Aorta (tissue), 5 donors: ENCODE measurements at places on chromosomes 7 and 10. TPM values are rescaled to one million over a fixed set of nuclear protein-coding genes. Genes with fewer than 3 reads are reported as not detected.

DNA sequence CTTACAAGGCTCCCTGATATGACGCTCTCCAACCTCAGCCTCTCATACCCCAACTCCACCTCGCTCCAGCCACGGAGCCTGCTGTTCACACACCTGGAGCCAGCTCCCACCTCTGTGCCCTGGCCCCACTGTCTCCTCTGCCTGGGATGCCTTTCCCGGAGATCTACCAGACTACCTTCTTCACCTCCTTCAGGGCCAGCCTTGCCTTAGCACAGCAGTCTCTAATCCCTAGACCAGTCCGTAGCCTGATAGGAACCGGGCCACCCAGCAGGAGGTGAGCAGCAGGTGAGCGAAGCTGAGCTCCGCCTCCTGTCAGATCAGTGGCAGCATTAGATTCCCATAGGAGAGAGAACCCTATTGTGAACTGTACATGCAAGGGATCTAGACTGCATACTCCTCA lies 23.2 kb upstream of the SMURF1 start:
- H3K4me1 ChIP-seq = no peaks in the 10 kb centered on the region
- no peak for DNase-seq
- no peaks in the 10 kb centered on the region for H3K27me3 ChIP-seq
- no peak overlapping the region for H3K27ac ChIP-seq
- no peak overlapping the region for H3K4me3 ChIP-seq

DNA sequence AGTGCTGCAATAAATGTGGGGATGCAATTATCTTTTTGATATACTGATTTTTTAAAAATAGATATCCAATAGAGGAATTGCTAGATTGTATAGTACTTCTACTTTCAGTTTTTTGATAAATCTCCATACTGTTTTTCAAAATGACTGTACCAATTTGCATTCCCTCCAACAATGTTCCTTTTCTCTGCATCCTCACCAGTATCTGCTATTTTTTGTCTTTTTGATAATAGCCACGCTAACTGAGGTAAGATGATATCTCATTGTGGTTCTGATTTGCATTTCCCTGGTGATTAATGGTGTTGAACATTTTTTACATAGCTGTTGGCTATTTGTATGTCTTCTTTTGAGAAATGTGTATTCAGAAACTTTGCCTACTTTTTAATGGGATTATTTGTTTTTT lies 217.7 kb upstream of the MTPN start:
- no peaks in the 10 kb centered on the region for H3K36me3 ChIP-seq
- H3K4me3 ChIP-seq = no peak overlapping the region
- H3K4me1 ChIP-seq = no peaks in the 10 kb centered on the region
- no peaks in the 10 kb centered on the region for H3K27me3 ChIP-seq
- no peak for DNase-seq

GRCh38 chr7:80532153-80532552 lies 20.3 kb upstream of the GNAT3 start:
- no peak overlapping the region for H3K27ac ChIP-seq
- no peak for DNase-seq
- no peaks in the 10 kb centered on the region for H3K27me3 ChIP-seq
- no peak overlapping the region for H3K4me3 ChIP-seq
- H3K36me3 ChIP-seq = no peaks in the 10 kb centered on the region

DNA sequence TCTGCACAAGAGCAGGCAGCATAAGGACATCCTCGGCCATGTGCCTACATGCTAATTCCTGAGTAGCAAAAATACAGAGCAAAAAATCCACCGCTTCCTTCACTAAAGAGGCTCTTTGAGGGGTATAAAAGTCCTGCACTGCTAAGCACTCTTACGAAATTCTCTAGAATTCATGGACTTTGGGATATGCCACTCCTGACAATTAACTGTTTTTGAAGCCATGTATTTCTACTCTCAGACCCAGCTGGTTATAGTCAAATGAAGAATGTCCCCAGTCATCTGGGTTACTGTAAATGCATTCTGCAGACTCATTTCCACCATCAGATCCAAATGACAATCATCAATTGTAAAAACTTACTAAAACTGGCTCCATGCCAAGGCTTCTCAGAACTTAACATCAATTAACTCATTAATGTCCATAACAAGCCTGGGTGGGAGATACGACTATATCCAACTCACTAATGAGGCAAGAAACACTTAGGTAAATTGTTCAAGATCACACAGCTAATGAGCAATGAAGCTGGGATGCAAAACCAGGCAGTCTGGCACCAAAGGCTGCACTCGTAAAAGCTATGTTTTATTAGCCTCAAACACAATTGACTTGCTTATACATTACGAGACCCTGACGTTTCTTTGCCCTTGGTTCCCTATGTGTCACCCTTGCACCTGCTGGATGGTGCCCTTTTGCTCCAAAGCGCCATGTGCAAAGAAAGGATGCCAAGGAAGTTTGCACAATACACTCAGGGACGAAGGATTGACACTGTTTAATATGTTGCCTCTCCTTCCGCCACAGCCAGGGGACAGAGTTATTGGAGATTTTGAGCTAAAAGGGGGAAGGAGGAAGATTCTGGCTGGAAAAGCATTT lies 250.4 kb downstream of the ELMO1 start:
- no peaks in the 10 kb centered on the region for H3K27me3 ChIP-seq
- no peak overlapping the region for H3K27ac ChIP-seq
- H3K36me3 ChIP-seq = no peaks in the 10 kb centered on the region
- no peak overlapping the region for H3K4me3 ChIP-seq

DNA sequence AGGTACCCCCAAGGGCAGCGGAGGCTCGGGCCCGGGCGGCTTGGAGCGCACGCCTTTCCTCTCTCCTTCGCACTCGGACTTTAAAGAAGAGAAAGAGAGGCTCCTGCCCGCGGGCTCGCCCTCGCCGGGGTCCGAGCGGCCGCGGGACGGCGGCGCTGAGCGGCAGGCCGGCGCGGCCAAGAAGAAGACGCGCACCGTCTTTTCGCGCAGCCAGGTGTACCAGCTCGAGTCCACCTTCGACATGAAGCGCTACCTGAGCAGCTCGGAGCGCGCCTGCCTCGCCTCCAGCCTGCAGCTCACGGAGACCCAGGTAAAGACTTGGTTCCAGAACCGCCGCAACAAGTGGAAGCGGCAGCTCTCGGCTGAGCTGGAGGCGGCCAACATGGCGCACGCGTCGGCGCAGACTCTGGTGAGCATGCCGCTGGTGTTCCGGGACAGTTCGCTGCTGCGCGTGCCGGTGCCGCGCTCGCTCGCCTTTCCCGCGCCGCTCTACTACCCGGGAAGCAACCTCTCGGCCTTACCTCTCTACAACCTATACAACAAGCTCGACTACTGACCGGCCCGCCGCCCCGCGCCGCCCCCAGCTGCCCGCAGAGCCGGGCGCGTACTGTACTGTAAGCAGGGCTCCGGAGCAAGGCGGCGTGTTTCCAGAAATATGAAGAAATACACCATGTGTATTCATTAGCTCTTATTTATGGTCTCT lies 1.8 kb downstream of the HMX2 start:
- no peak overlapping the region for H3K27ac ChIP-seq
- no peaks in the 10 kb centered on the region for H3K36me3 ChIP-seq
- DNase-seq = no peak

Gene FKBP6
- total RNA-seq = not detected
